NCI-H446 (cell line): ENCODE measurements at places on chromosomes 1 and 21.
A peak's percentile ranks its signal among the peaks of the same experiment; 100 is the strongest.

DNA sequence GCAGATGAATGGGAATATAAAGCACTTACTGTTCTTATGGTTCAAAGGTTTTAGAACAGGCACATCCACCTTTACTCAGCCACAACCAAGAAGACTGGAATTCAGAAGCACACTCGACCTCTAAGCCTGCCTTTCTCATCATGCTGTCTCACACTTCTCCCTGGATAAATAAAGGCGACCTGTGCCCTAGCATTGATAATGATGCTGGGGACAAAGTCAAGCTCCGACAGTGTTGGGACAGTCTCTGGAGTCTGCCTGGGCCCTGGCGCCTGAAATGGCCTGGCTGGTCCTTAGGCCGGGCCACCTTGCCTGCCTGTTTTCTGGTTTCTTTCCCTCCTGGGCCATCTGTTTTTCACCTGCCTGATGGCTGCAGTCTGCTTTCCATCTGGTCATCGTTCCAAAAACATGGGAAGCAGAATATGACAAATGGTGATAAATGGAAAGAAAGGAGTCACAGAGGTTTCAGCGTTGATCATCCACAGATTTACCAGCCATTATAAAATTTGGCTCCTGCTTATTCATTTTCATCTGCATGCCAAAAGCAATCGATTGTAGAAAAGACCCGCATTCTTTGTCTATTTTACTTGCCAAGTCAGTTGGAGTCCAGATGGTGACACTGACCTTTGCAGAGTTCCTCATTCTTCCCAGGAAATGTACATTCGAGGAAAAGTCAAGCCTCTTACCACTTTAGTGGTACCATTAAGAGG is 91.2 kb upstream of the KCNJ15 start:
- DNase-seq, result peak; percentile 60

DNA sequence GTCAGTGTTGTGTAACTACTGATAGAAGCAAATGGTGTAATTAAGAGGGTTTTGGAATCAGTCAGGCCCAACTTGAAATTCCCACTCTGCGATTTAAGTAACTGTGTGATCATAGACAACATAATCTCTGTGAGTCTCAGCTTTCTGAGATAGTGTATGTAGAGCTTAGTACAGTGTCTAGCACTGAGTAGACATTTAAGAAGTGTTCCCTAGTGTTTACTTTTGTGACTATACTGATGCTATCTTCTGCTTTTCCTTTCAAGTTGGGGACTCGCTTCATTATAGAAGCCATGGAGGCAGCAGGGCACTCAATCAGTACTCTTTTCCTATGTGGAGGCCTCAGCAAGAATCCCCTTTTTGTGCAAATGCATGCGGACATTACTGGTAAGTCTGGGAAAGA is 147.7 kb upstream of the HOOK1 start:
- no peak for DNase-seq

GRCh38 chr1:184388319-184388889 is 1.6 kb downstream of the C1orf21 start:
- DNase-seq, result no peak

GRCh38 chr1:231919886-231920285 is 293.3 kb downstream of the DISC1 start:
- DNase-seq, result no peak

DNA sequence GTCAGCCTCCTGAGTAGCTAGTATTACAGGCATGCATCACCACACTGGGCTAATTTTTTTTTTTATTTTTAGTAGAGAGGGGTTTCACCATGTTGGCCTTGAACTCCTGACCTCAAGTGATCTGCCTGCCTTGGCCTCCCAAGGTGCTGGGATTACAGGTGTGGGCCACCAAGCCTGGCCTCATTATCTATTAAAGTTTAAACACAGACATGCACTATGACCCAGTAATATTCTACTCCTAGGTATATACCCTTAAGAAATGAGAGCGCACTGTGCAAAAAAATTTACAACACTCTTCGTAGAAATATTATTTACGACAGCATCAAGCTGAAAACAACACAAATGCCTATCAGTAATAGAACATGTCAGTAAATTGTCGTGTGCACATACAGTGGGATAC is 18.6 kb upstream of the SH2D1B start:
- DNase-seq, result no peak

DNA sequence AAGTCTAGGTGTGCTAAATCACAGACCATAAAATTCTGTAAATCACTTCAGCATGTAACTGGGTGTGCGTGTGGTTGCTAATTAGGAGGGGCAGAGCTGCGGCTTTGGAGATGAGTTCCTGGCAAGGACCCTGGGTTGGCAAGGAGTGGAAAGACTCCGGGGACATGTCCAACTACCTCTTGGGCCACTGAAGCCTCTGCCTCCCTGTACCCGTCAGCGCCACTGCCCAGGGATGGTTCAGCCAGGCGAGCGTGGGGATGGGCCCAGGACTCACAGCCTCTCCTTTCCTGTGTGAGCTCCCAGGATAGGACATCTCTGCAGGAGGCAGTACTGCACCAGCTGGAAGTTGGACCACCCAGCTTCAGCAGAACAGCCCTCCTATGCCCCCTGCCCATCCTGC is 386.4 kb upstream of the VAMP3 start:
- no peak for DNase-seq

DNA sequence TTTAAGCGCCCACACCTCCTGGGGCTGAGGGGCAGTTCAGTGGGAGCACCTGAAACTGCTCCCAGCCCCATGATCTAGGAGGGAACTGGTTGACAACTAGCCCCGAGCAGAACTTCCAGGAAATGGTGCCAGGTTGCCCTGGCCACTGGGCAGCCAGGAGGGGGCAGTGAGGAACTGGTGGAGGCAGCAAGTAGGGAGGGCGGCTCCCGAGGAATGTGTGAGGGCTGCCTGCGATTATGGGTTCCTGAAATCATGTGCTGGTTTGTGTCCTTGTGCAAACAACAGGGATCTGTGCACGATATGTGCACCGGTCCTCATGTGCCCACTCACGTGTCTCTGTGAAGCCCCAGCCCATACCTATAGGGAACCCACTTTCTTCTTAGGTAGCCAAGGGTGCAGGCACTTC is 9.9 kb downstream of the GPR3 start:
- no peak for DNase-seq

GRCh38 chr1:159817276-159818041 is 9.2 kb upstream of the SLAMF8 start:
- no peak for DNase-seq

GRCh38 chr1:21334214-21335087 is 44.2 kb upstream of the ECE1 start:
- DNase-seq, result peak; percentile 22

DNA sequence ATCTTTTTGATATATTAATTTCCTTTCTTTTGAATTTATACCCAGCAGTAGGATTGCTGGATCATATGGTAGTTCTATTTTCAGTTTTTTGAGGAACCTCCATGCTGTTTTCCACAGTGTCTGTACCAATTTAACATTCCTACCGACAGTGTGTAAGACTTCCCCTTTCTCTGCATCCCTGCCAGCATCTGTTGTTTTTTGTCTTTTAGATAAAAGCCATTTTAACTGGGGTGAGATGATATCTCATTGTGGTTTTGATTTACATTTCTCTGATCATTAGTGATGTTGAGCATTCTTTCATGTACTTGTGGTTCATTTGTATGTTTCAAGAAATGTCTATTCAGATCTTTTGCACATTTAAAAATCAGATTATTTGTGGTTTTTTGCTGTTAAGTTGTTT is 62.4 kb upstream of the STUM start:
- no peak for DNase-seq

DNA sequence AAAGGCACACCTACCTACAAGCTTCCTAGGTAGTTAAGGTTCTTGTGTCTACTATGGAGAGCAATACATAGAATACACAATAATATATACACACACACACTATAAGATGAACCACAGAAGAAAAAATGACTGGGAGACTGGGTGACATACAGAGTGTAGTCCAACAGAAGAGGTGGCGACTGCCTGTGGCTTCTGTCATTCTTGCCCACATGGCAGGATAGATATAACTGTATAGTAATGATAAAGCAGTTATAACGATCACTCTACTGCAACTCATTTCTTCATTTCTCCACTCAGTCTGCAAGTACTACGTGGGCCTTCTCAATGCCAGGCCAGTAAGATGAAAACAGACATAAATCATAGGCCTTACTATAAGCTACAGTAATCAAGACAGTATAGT is 113.8 kb upstream of the EDN2 start:
- no peak for DNase-seq

DNA sequence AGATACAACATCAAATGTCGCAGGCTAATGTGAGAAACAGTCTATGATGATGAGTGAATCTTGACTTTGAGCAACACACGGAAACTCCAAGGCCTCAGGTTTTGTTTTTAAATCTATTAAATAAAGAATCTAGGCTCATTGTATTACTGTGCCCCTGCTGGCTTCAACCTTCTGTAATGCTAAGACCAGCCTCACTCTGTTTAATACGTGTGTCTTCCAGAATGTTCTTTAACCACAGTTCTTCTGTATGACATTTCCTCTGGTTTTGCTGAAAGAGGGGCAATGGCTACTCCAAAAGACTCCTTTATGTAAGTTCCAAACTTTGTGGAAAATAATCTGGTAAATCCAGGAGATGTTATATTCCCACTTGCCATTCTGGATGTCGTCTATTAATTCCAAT is 101.1 kb upstream of the TIAM1 start:
- no peak for DNase-seq

DNA sequence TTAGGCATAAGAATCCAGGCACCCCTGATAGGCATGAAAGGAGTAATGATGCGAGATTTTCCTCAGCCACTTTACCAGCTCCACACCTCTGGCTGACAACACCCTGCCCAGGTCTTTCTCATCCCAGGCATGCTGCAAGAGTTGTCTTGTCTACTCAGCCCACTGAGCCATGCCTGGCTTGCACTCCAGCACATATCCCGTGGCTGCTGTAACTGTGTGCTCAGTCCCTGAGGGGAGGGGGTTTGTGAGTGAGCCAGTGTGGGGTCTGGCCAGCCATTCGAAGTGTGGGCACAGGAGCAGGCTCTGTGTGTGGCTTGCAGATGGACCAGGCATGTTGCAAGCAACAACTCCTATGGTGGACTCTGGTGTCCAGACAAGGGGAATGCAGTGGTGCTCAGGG is 529.6 kb downstream of the ADGRL2 start:
- no peak for DNase-seq

GRCh38 chr1:99247199-99247598 is 17.1 kb upstream of the PLPPR4 start:
- DNase-seq, result no peak

DNA sequence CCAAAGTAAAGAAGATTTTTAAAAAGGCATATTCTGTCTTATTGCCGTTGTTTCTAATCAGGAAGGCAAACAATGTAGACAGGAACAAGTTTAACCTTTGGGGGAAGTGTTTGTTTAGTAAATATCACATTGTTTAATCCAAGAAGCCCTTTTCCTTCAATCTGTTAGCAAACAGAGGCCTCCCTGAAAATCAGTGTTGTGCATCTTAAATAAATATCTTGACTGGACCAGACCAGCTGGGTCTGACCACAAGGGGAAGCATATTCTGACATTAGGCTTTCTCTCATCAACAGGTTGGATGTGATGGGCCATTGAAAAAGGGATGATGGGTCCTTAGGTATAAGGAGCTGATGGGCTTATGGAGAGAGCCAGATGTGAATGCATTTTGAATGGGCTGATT is 81.8 kb upstream of the SGIP1 start:
- no peak for DNase-seq

- peak; percentile 77 for DNase-seq
Observed at GRCh38 chr1:40032240-40032891, 8.2 kb upstream of the CAP1 start.

- no peak for DNase-seq
Observed at GRCh38 chr1:41464885-41465284, 19.6 kb downstream of the EDN2 start.

DNA sequence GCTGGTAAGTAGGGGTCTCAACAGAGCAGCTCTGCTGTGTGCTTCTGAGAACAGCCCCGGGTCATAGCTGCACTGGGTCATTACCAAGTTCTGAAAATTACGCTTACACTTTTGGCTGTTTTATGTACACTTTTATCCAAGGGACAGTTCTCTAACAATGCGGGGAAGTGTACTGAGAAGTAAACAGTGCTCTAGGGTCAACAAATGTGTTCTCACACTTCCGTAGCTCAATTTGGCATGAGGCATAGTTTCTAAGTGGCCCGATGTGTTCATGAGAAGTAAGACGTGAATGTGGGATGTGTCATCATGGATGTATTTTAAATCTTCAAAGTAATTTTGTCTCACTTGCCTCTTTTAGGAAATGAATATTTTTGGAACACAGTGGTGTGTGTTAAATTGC is 10.9 kb upstream of the VAMP3 start:
- no peak for DNase-seq

GRCh38 chr1:29179641-29180184 is 2.0 kb downstream of the SRSF4 start:
- DNase-seq, result no peak

- DNase-seq, result peak; percentile 92
Observed at GRCh38 chr1:230350208-230350921, 75.8 kb downstream of the PGBD5 start.

GRCh38 chr1:229339520-229339919 is 3.3 kb downstream of the CCSAP start:
- no peak for DNase-seq

DNA sequence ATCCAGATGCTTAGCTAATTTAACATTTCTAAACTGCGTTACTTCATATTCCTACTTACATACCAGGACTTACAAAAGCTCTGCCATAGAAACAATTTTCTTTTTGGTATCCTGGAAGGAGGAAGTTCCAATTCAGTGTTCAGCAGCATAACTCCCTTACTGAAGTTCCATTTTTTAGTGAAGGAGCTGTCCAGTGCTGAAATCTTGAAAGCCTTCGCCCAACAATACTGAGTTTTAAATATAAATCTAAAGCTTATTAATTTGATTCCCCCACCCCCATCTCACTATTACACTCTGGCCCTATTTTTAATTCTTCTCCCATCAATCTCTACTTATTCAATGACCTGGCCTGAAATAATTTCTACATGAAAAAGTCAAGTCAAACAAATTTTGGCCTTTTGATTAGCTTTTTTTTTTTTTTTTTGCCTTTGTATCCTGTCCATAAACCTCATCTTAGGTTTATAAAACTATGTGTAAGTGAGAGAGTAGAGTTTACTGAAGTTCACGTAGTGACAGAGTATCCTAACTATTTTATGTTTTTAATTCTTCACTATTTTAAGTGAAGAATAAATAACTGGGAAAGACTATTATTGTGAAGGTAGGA is 323.0 kb upstream of the PLD5 start:
- no peak for DNase-seq

- DNase-seq, result peak; percentile 69
Observed at GRCh38 chr1:213070406-213070805, 19.4 kb downstream of the RPS6KC1 start.

DNA sequence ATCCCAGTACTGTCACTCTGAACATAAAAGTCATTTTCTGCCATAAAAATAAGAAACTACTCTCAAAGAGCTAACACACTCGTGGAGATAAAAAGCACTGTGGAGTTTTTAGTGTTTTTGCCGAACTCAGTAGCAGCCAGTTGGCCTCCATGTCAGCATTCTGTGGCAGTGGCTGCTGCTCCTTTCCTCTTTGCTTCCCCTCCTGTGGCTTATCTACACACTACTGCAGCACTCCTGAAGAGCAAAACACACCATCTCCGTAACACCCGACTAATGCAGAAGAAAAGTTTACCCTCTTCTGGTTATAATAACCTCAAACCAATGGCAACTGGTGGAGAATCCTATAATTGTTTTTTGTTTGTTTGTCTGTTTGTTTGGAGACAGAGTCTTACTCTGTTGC is 44.9 kb downstream of the RAB3GAP2 start:
- DNase-seq, result no peak
